ENCODE measurements at places on chromosomes 1 and 21. TPM values are rescaled to one million over a fixed set of nuclear protein-coding genes. Genes with fewer than 3 reads are reported as not detected.

- peak; percentile 38 for DNase-seq
Measured at GRCh38 chr1:155307247-155307740, 1.4 kb upstream of the FDPS start.

DNA sequence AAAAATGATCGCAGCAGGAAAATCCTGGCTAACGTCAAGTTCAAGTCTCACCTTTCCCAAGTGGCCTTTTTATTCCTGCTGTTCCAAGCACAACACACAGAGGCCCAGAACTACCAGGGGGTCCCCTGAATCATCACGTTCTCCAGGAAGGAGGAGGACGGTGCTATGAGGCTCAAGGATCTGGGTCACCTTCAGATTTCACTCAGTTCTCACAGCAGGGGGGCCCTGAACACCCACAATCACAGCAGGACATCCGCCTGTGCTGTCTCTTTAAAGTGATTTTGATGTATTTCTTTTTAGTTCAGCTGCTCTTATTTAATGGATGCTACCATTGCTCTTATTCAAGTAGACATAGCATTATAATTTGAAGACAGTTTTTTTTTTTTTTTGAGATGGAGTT, 173.4 kb downstream of the HUNK start:
- no peak for DNase-seq

DNA sequence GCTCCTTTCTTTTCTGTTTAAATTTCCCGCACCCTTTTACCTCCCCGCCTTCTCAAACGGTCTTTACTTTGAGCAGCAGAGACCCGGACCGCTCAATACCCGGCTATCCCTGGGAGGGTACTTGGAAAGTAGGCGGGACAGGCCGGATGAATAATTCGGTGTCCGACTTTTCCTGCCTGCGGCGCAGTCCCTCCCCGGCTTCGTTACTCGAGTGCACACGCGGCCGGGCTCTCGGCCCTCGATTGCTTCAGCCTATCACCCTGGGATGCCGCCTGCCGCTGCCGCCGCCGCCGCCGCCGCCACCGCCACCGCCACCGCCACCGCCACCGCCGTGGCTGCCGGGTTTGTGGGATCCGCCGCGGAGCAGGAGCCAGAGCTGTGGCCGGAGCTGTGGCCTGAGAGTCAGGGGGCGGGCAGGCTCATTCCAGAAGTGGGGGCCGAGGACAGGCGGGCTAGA, 382 bp upstream of the RASAL2 start:
- DNase-seq = peak; percentile 54

GRCh38 chr1:179128520-179128919, 46.6 kb downstream of the TOR3A start:
- DNase-seq = no peak

DNA sequence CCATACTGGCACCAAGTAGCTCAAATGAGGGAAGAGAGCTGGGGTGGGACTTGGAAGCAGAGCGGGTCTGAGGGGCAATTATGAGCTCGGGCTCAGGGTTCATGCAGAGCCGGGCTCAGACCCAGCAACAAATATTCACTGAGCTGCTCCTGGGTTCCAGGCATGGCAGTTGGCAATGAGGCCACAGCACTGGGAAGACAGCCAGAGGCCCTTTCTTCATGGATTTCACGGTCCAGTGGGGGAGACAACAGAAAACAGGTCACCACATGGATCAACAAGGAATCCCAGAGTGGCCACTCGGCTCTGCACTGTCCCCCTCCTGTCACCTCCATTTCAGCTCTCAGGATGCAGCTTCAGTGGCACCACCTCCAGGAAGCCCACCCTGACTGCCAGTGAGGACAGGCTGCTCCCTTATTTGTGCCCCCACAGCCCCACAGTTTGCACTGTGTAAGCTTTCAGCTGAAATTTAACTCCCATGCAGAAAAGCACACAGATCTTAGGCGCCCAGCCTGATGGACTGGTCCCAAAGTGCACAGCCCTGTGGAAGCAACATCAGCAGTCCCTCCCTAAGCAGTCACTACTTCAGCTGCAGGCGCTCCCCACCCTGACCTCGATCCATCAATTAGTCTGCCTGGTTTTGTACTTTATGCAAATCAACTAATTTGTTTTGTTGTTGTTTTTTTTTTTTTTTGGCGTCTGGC, 22.4 kb downstream of the ARHGEF19 start:
- DNase-seq = no peak

- no peak for DNase-seq
Measured at GRCh38 chr1:165610866-165611265, 20.2 kb upstream of the MGST3 start.

DNA sequence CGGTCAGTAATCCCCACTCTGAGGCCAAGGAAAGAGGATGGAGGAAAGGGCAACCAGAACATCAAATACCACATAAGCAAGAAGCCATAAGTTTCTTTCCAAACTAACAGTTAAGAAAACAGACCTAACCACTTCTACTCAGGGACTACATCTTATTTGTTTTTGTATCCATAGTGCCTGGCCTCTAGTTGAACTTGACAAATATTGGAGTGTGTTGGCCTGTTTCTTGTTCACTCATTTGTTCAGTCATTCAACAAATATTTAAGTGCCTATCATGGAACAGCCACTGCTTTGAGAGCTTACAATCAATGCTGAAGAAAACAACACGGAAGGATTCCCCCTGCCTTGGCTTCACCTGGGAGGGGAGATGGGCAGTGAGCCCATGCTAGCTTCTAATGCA, 69.7 kb downstream of the ST6GALNAC3 start:
- DNase-seq = no peak

DNA sequence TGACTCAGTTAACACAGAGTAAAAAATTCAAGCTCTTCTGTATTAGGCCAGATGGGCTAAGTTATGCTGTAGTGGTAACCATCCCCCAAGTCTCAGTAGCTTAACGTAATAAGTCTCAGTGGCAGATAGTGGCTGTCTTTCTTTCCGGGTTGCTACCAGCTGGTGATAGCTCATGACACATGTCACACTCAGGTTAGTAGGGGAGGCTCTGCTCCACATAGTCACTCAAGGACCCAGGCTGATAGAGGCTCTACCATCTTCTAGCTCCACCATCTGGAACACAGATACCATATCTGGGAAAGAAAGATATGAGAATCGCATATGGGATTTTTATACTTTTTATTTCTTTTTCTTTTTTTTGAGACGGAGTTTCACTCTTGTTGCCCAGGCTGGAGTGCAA, 16.2 kb upstream of the MEF2D start:
- DNase-seq = no peak

- DNase-seq = no peak
Measured at GRCh38 chr1:197994907-197995407, 77.8 kb downstream of the LHX9 start.

DNA sequence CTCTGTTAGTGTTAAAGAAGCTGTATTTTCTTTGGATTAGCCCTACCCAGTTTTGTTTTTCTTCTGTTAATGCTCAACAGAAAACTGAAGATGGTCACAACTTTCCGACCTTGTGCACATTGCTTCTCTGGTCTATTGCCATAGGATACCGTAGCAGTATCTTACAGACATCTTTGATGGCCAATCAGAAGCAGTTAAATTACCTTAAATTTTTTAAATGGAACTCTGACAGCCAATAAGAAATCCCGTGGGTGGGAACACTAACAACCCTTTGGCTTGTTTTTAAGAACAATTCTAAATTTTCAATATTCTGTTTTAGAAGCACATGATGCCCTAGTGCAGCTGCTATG, 17.2 kb downstream of the NFYC start:
- DNase-seq = no peak

GRCh38 chr1:90340606-90341005, 345.7 kb downstream of the ZNF326 start:
- DNase-seq = peak; percentile 3

GRCh38 chr1:153578936-153579335, 13.3 kb upstream of the S100A2 start:
- DNase-seq = no peak

- DNase-seq = no peak
Measured at GRCh38 chr1:226082587-226082917, 20.0 kb downstream of the H3-3A start.

- DNase-seq = peak; percentile 56
Measured at GRCh38 chr21:44792702-44793591, 8.7 kb downstream of the UBE2G2 start.

DNA sequence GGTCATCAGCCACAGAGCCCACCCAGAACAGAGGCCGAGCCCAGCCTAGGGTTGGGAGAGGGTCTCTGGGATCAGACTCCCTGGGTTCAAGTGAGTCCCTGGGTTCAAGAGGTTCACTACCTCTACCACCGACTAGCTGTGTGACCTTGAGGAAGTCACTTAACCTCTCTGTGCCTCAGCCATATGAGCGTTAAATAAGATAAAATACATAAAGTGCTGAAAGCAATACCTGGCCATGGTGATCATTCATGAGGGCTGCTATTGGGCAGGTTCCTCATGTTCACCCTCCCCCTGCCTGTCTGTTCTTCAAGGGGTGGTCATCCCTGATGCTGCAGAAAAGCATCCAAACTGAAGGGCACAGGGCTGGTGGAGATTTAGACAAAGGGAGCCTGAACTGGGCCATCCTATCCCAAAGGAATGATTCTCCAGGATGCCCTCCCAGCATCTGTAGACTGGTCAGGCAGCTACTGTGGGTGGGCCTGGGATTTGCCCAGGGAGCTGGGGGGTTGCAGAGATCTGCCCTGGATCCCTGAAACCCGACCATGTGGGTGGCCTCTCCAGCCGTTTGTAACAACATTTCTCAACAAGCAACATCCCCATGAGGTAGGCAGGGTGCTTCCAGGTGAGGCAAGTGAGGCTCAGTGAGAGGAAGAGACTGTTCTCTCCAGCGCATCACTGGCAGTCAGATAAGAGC, 196.6 kb downstream of the MATN1 start:
- DNase-seq = no peak

GRCh38 chr21:15243406-15243805, 178.6 kb upstream of the NRIP1 start:
- no peak for DNase-seq

DNA sequence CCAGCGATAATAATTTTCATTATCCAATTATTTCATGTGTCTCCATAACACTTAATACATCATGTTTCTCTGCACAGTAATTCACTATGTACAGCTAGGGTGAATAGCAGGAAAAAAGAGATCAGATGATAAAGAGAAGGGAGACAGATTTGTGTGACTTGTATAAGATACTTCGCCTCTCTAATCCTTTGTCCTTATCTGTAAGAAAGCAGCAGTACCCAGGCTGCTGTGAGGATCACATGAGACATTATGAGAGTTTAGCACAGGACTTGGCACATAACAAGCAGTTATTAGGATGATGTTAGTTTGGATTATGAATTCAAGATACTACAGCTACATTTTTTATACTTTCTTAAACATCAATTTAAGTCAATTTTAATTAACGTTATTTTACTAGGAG, 6.3 kb downstream of the ERG start:
- DNase-seq = no peak

DNA sequence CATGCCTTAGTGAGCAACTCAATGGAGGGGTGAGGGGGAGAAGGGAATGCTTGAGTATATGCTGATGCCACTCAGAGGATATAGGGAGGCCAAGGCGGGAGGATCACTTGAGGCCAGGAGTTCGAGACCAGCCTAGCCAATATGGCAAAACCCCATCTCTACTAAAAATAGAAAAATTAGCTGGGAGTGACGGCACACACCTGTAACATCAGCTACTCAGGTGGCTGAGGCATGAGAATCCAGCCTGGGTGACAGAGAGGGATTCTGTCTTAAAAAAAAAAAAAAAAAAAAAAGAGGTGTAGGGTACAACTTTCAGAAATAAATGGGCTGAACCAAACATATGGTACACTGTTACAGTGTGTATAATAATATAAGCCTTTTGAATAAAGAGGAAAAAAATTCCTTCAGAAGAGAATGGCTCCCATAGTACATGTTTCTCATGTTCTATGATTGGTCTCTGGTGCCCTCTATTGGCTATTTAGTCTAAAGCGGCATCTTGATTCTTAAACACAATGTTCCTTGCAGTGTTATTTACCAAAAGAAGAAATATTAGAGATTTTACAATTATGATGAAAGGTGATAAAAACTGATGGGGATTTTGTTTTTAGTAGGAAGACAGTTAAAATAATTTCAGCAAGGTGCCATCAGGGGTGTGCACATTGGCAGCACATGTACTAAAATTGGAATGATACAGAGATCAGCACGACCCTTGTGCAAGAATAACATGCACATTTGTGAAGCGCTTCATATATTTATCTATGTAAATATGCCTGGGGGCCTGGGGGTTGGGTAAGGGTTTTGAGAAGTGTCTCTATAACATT, 109.8 kb downstream of the PATJ start:
- DNase-seq = peak; percentile 12

DNA sequence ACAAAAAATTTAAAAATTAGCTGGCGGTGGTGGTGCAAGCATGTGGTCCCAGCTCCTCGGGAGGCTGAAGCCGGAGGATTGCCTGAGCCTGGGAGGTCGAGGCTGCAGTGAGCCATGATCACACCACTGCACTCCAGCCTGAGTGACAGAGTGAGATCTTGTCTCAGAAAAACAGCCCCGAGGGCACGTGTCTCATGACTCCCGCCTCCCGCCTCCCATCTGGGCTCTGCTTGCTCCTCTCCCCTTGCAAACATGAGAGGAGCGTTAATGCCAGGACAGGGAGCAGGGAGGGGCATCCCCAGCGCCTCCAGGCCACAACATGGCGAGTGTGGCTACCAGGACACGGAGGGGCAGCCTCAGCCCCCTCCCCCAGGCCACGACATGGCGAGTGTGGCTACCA, 28.3 kb downstream of the FAAP20 start:
- no peak for DNase-seq

The PRAMEF8 gene
- total RNA-seq = not detected

The KLF17 gene
- not detected for total RNA-seq

The SPRR5 gene
- total RNA-seq = not detected

The AHCYL1 gene
- 79.1 TPM for total RNA-seq

The AGO3 gene
- 27.7 TPM for total RNA-seq

The TMEM200B gene
- total RNA-seq = 1.1 TPM

The A3GALT2 gene
- not detected for total RNA-seq

The LCE2B gene
- not detected for total RNA-seq

The DNALI1 gene
- total RNA-seq = not detected

The KRTAP21-2 gene
- not detected for total RNA-seq

The ZNF691 gene
- total RNA-seq = 7.5 TPM

The CGN gene
- 1.9 TPM for total RNA-seq

The CD84 gene
- total RNA-seq = 18.1 TPM

The INKA2 gene
- total RNA-seq = 2.3 TPM
